EH (cell line): ENCODE measurements at places on chromosomes 7 and 10.

GRCh38 chr10:131310142-131310541 is 1.4 kb downstream of the TCERG1L start:
- DNase-seq: no peak

DNA sequence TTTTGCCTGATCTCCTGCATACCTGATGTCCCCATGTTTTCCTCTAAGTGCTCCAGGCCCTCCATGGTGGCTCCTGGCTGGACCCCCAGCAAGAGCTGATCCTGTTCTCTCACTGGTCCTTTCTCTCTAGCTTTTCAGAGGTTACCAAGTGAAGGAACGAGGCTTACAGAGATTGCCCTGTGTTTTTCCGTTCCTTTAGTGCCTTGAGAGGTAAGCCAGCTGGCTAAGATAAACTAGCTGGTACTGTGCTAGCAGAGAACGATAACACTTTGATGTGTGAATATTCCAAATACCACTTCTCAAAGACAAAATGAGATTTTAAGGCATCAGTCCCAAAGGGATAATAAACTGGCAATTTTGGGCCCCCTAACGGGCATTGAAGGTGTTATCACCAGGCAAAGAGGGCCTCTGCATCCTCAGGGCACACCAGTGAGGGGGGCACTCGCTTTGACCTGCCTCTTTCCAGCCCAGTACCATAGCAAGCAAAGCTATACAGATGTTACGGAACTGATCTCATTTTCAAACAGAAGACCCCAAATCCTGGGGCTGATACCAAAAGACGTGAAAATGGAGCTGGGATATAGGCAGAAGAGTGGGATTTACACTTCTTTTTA is 8.4 kb upstream of the CCNY start:
- no peak for DNase-seq

- DNase-seq: peak; percentile 85
These were observed 55.8 kb downstream of the RBM17 start for GRCh38 chr10:6144406-6145165.

DNA sequence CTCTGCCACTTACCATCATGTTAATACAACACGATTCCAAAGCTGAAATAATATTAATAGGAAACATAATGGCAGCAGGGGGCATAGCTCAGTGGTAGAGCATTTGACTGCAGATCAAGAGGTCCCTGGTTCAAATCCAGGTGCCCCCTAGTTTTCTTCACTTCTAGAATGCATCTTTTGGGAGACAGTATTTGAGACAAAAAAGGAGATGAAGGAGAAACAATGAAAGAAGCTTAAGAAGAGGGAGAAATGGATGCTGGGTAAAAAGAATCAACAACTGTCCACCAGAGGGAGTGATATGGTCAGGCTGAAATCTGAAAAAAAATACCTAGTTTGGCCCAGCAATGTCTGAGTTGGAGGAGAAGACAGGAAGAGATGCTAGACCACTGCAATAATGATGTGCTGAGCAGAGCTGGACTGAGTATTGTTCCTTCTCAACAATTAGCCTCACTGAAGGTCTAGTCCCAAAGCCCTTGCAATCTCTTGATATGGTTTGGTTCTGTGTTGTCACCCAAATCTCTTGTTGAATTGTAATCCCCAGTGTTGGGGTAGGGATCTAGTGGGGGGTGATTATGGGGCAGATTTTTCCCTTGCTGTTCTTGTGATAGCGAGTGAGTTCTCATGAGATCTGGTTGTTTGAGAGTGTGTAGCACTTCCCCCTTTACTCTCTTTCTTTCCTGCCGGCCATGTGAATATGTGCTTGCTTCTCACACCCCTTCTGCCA is 48.3 kb downstream of the ZNF783 start:
- peak; percentile 83 for DNase-seq

DNA sequence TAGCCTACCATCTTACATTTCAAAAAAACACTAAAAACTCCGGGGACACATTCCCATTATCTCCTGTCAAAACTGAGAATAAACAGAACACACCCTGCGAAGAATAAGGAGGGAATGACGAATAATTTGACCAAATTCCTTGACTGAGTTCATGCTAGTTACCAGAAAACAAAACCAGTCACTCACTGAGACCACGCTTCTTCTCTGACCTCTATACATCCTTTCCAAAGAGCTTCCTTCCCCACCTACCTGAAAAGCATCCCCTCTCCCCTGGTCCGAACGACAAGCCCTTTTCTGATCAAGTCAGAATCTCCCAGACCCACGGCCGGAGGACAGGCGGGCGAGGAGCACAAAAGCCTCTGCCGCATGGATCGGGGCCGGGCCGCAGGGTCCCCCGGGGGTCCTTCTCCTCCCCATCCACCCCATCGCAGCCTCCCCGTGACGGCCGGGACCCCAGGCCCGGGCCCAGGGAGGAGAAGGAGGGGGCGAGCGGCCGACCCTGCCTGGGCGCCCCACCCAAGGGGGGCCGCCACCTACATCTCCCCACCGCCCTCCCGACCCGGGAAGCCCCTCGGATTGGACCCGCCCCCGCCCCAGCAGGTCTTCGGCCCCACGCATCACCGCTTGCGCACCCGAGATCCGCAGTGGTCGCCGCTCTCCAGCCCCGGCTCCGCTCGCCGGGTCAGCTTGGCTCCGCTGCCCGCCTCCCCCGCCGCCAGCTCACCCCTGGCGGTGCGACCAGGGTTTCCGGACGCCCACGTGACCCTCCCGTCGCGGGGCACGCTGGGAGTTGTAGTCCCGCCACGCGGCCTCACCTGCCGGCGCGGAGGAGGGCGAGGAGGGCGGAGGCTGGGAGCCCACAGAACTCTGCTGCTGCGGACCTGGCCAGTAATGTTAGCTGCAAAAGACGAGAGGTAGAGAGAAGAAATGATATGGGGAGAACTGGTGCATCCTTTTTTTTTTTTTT is at the start of gene SLC37A3:
Gene SLC37A3 (minus strand): TSS at position 747 of the 967 bp plus-strand sequence. CDS start 16,004 bp downstream, outside the sequence.
- DNase-seq: peak; percentile 75

DNA sequence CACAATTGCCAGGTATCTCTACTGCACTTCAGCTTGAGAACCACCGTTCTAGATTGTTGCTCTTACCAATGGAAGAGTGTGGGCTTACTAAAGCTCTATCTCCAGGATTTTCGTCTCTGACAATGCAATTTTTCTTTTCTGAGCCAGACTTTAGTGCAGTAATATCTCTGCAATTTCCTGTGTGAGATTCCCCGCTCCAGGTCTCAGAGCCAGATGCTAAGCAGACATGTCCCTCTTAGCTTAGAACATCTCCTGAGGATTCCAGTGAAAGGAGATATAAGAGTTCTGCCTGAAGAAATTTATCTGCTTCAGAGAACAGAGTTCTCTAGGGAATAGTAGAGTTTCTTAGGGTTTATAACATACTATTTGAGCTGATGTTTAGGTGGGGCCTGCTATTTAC is 82.0 kb downstream of the SND1 start:
- DNase-seq: peak; percentile 28

DNA sequence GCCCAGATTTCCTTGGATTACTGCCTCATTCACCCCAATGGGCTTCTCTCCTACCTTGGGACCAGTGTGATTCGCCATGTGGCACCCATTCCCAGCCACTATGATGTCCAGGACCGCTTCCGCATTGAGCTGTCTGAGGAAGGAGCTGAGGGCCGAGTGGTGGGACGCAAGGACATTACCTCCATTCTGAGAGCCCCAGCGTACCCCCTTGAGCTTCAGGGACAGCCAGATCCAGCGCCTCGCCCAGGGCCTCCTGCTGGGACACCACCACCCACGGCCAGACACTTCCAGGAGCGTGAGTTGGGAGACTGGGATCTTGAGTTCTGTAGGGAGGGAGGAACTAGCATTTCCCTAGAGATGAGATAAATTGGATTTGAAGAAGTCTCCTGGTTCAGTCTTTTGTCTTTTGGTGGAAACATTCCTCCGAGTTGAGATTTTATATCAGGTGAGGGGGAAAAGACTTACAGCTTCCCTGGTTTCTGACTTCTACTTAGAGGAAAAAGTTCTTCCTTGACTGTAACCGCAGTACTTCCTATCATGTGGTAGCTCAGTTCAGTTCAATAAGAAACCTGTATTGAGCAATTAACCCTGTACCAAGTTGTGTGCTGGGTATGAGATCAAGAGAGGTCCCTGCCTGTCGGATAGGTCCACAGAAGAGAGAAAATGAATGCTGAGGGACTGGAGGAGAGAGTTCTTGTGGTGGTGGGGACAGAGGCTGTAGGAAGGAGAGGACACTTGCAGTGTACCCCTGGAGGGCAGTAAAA is 1.3 kb downstream of the MOSPD3 start:
- DNase-seq: no peak

DNA sequence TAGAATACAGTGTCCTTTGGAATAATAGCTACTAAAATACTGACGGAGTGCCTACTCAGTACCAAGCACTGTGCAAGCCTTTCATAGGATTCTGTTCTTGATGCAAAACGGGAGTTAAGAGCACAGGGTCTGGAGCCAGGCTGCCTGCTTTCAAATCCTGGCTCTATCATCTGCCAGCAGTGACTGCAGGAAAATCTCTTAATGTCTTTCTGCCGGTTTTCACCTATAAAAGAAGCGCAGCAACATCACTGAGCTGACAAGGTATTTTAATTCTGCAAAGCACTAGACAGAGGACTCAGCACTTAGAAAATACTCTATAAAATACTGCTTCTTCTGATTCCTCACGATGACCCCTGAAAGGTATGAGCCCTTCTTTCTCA is 659 bp downstream of the FIGNL1 start:
- DNase-seq: no peak

GRCh38 chr10:57790703-57791102 is 477.0 kb downstream of the IPMK start:
- no peak for DNase-seq

GRCh38 chr7:157559596-157560257 is 222.9 kb downstream of the DNAJB6 start:
- DNase-seq: no peak
